Body of pancreas (tissue), 4 donors: ENCODE measurements at places on chromosomes 12 and 14.

GRCh38 chr14:101961011-101961721 is 3.2 kb upstream of the DYNC1H1 start:
- peak; percentile 83 for DNase-seq

DNA sequence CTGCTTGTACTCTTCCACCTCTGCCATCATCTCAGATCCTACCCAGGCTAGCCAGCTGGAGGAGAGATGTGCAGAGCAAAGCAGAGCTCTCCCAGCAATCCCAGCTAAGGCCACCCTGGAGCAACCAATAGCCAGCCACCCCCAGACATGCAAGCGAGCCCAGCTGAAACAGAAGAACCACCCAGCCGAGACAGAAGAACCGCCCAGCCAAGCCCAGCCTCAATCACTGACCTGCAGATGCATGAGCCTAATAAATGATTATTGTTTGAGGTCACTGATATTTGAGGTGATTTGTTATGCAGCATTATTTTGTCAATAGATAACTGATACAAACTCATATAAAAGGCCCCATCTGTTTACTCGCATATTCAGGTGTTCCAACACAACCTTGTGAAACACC is 106.3 kb downstream of the SCARB1 start:
- no peak for DNase-seq

DNA sequence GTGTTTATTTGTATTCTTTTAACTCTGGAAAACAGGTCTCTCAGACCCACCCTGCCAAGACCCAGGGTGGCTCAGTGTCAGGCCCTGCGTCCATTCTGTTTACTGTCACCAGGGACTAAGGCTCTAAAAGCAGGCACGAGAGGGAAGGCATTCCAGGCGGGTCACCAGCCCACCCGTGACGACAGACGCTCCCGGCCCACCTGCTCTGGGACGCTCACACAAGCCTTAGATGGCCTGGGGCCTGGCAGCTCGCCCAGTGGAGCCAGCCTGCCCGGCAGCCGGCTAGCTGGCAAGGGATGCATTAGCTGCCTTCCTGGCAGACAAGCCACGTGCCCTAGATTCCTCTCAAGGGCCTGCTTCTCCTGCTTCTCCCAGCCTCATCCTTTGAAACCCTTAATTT is 9.2 kb upstream of the NUAK1 start:
- DNase-seq: peak; percentile 87

DNA sequence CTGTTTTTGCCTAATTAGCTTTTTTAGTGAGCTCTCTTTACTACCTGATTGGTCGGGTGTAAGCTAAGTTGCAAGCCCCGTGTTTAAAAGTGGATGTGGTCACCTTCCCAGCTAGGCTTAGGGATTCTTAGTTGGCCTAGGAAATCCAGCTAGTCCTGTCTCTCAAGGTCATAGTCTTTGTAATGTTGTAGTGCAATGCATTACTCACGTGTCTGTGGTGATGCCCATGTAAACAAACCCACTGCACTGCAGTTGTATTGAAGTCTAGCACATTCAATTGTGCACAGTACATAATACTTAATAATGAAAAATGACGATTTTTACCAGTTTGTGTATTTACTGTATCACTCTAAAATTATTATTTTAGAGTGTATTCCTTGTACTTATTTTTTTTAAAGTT is 335.5 kb downstream of the NUAK1 start:
- DNase-seq: no peak

DNA sequence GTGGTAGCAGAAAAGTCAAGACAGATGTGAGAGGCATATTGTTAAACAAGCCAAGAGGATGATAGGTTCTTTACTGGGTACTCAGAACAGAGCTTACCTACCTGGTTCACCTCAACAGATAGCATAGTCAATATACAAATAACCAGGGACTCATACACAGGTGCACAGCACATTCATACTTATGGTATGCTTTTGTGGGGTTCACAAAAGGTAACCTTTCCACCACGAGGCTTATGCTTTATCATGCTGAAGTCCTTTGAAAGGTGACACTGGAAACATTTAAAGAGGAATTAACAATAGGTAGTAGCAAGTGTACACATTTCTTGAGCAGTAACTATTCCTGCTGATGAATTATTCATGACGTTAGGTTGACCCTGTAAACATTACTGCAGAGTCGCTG is 42.2 kb upstream of the MBIP start:
- DNase-seq: no peak
